ENCODE measurements at places on chromosomes 2 and 18.
A peak's percentile ranks its signal among the peaks of the same experiment; 100 is the strongest.

DNA sequence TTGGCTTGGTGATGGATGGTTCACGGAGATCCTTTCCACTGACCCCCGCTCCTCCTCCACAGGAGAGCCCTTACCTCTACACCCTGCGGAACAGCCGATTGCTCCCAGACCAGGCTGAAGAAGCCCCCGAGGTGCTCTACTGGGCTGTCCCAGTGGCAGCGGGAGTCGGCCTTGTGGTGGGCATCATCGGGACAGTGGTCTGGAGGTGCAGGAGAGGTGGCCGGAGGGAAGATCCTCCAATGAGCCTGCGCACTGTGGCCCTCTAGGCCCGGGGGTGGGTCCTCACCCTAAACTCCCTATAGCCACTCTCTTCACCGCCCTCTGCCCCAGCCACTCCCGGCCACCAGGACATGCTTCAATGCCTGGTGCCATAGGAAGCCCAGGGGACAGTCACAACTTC lies 108.8 kb upstream of the PPP1CB start:
- DNase-seq = no peak

DNA sequence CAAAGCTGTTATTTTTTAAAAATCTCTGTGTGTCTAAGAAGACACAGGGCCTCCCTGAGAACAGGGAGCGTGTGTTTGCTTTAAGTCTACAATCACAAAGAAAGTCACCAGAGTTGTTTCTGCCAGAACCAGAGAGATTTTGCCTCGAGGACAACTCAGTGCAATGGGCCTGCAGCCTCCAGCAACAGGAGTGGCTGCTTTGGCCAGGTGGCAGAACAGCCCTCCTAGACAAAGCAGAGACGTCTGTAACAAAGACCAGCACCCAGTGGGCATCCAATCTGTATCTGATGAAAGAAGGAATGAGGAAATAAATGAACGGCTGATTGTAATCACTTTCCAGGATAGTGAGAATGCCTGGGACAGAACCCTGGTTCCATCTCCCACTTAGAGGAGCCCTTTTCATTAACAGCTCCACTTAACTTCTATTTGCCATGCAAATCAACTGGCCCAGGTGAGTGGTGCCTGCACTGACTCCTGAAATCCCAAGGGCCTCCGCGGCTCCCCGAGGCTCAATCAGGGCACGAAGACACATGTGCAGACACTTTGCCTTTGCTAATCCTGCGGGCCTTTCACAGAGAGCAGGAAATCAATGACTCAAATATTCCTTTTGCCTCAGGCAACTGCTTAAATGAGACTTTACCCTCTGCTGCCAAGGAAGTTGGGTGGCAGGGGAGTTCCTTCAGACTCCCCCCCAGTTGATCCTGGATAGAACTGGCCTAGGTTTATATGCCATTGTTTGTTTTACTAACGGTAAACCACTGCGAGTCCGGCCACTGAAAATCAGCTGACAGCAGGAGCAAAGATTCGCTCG lies 146.5 kb downstream of the CABLES1 start:
- peak; percentile 54 for DNase-seq

GRCh38 chr18:9782073-9782857 lies 74.2 kb downstream of the RAB31 start:
- no peak for DNase-seq

- DNase-seq = no peak
Measured at GRCh38 chr2:200101922-200102321, 146.5 kb downstream of the MAIP1 start.

- DNase-seq = no peak
Measured at GRCh38 chr2:102888514-102888913, 126.7 kb downstream of the TMEM182 start.

GRCh38 chr2:38634684-38635083 lies 31.2 kb upstream of the GALM start:
- DNase-seq = no peak

DNA sequence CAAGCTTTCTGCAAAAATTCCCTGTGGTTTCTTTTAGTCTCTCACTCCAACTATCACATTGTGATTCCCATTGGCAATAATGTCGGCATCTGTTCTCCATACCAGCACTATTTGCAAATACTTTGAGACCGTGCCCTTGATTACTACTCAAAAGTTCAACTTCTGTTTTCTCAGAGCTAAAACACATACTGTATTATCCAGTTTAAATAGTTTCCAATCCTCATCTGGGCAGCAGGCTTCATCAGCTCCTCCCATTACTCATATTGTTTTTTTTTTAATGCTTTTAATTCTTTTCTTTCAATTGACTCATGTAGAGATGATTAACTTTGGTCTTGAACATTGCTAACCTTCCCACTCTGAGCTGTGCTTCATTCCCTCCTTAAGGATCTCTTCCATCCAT lies 135.8 kb downstream of the METTL8 start:
- no peak for DNase-seq

DNA sequence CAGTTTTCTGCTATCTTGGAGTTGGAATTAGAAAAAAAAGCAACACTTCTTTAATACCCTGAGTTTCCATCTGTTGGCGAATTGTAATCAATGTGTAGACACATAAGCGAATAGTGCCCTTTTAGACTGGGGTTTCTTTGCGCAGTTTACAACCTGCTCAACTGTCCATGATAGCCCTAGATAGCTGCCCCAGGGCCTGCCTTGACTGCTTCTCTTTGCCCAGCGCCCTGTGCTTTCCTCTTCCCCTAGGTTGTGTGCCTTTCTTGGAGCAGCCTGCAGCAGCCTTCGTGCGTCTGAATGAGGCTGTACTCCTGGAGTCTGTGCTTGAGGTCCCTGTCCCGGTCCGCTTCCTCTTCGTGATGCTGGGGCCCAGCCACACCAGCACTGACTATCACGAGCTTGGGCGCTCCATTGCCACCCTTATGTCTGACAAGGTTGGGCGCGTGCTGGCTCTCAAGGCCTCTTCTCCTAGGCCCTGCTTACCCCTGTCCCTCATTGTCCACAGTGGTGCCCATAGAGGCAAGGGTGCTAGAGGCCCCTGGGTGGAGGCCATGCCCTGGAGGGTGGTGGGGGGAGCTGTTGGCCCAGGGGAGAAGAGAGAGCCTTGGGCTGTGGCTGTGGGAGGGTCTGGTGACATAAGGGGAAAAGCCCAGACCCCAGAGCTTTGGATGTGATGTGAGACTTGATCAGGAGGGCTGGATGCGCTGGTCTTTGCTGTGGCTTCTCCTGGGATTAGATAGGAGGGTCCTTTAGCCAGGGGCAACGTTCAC lies 6.9 kb downstream of the SLC4A3 start:
- DNase-seq = no peak

DNA sequence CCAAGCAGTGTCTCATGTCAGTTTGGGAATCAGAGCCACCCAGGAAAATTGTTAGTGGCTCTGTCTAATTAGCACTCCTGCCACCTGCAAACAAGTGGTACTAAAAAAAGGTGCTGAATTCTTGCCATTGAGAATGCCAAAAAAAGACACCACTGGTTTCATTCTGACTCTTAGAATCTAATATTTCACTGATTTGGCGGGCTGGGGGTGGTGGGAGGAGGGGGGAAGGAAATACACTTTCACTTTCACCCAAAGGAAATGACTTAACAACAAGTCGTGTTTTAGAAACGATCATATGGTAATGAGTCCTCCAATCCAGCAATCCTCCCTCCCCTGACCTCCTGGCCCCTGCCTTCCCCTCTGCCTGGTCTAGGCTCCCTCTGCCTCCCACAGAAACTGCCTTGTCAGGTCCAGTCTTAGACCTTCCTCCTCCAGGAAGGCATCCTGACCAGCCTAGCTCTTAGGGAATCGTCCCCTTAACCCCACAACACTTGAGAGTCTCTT lies 4.4 kb upstream of the KLHL29 start:
- DNase-seq = no peak

- no peak for DNase-seq
Measured at GRCh38 chr2:25251071-25251421, 82.7 kb upstream of the POMC start.

DNA sequence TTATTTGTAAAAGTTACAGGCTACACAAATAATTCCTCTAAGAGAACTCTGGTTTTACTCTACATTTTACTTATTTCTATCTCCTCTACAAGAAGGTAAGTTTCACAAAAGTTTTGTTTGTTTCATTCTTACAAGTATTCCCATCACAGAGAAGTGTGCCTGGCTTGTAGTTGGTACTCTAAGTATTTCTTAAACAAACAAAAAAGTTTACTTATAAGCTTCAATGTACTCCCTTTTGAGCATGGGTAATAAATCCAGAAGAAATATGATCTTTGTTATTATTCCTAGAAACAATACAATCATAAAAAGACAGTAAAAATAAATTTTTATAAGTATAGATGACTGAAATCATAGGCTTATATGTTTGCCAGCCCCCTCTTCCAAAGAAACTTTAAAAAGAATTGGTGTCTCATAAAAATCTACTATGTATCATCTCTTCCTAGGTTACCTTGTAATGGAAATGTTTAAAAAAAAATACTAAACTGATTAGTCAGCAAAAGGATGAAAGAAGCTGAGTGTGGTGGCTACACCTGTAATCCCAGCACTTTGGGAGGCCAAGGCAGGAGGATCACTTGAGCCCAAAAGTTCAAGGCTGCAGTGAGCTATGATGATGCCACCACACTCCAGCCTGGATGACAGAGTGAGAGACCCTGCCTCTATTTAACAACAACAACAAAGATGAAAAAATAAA lies 54.7 kb downstream of the ATL2 start:
- DNase-seq = no peak

DNA sequence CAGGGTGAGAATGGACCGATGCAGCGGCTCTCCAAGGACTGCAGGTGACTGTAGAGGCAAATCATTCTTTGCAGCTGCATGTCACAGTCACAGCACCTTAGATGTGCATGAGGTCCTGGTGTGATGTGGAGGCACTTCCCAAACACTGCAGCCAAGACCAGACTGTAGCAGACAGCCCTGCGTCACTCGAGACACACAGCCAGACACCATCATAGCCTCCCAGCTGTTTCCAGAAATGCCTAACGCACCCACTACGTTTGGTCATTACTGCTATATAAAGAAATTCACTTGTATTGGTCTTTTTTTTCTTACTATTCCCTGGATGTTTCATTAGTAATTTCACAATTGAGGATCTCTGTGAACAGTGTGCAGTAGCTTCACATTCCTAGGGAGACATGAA lies 60.9 kb downstream of the SH3YL1 start:
- DNase-seq = no peak

DNA sequence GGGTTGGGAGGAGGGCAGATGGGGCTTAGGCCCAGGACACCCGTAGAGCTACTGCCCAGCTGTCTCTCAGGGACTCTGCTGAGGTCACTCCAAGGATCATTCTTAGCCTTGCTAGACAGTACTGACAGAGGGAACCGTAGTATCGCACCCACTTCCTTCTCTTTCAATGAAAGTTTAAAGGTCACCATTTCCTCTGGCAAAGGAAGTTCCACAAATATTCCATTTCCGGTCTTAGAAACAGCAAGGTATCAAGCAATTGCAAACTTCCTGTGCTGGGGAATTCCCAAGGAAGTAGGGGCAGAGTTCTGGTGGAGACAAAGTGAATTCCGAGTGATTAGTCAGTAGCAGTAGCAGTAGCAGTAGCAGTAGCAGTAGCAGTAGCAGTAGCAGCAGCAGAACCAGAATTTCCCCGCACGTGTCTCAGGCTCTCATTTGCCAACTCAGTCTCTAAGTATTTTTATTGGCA lies 24.7 kb downstream of the IL1B start:
- no peak for DNase-seq

- DNase-seq = no peak
Measured at GRCh38 chr2:231351648-231352047, 43.9 kb upstream of the B3GNT7 start.

- no peak for DNase-seq
Measured at GRCh38 chr2:172328103-172328841, 99.1 kb upstream of the ITGA6 start.

GRCh38 chr2:48221846-48222516 lies 308.0 kb upstream of the STON1 start:
- no peak for DNase-seq

- no peak for DNase-seq
Measured at GRCh38 chr2:170155022-170155722, 22.8 kb upstream of the MYO3B start.

DNA sequence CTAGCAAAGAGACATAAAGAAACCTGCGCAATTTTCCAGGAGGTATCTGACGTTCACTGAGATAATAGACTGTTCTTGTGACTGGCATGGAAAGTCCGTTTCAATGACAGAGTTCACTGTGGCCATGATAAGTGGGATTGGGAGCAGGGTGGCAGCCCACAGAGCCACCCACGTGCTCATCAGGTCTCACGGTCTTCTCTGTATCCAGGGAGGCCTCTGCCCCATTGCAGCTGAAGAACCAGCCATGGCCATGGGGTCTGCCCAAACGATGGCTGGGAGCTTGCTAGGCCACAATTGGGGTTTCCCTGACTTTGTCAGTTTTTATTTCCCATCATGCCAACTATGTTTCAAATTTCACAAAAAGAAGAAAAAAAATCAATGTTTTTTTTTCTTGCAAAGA lies 57.2 kb downstream of the PDCL3 start:
- DNase-seq = no peak

DNA sequence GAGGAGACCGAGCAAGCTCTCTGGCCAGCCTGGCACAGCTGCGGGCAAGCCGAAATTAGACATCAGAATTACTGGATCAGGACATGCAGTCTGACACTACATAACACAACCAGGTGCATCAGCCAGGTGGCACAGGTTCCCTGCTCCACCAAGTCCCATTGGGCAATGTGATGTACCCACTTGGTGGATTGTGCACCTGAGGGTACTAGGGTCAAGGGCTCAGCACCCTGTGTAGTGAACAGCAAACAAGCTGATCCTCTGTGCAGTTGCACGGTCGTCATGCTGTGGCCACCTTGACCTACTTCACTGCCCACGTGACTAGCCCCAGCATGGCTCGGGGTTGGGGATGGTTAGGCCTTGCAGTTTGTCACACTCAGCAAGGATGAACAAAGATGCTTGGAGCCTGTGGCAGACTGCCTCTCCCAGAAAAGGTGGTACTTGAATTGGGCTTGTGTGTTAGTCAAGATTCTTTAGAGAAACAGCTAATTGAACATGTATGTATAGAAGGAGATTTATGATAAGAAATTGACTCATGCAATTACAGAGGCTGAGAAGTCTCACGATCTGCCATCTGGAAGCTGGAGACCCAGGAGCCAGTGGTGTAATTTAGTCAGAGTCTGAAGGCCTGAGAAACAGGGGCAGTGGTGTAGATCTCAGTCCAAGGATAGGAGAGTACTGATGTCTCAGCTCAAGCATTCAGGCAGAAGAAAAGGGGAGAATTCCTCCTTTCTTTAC lies 71.4 kb upstream of the TMEM87B start:
- peak; percentile 55 for DNase-seq

- no peak for DNase-seq
Measured at GRCh38 chr2:98444436-98445176, at the start of gene INPP4A. TSS of gene INPP4A (plus strand) at chr2:98444858. CDS start at chr2:98520049, 75,191 bp downstream.

- DNase-seq = no peak
Measured at GRCh38 chr2:200467806-200468681, 41.8 kb downstream of the KCTD18 start.

- DNase-seq = no peak
Measured at GRCh38 chr2:182924306-182924705, 57.9 kb upstream of the FRZB start.

- DNase-seq = no peak
Measured at GRCh38 chr2:112035786-112036185, 19.3 kb upstream of the TMEM87B start.

DNA sequence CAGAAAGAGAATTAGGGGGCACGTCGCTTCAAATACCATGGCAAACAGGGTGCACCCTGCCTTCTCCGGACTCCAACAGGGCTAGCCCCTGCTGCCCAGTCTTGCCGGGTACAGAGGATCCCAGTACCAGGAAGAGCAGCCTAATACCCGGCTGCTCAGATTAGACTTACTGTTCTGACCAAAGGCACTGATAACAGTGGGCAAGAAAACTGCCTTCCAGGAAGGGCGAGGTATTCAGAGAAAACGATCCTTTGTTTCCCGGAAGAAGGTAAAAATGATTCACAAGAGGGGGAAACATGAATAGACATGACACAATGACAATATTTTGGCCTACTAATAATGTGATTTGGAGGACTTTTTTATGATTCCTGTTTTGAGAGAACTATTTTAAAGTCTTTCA lies 99.9 kb downstream of the SS18 start:
- DNase-seq = no peak

Data from DMS79 (cell line).